ENCODE measurements at places on chromosomes 16 and 17.

- H3K4me1 ChIP-seq: peaks cover 20% of the 10 kb centered on the region
- no peaks in the 10 kb centered on the region for H3K27me3 ChIP-seq
- no peak overlapping the region for H3K27ac ChIP-seq
- H3K36me3 ChIP-seq: no peaks in the 10 kb centered on the region
- DNase-seq: no peak
These were observed 8.6 kb upstream of the TEX19 start for GRCh38 chr17:82350182-82351030.

- H3K4me3 ChIP-seq: no peak overlapping the region
- no peak for DNase-seq
- H3K36me3 ChIP-seq: no peaks in the 10 kb centered on the region
- H3K27me3 ChIP-seq: no peaks in the 10 kb centered on the region
- H3K4me1 ChIP-seq: no peaks in the 10 kb centered on the region
These were observed 234.4 kb upstream of the KIF2B start for GRCh38 chr17:53588317-53588716.

- H3K4me1 ChIP-seq: no peaks in the 10 kb centered on the region
- H3K36me3 ChIP-seq: no peaks in the 10 kb centered on the region
- peak; percentile 40 for DNase-seq
- H3K27ac ChIP-seq: no peak overlapping the region
- H3K4me3 ChIP-seq: no peak overlapping the region
These were observed 2.0 kb upstream of the ALDH3A1 start for GRCh38 chr17:19750020-19750572.

GRCh38 chr17:50257676-50258224, 16.5 kb upstream of the TMEM92 start:
- DNase-seq: no peak
- H3K36me3 ChIP-seq: no peaks in the 10 kb centered on the region
- no peaks in the 10 kb centered on the region for H3K4me1 ChIP-seq
- H3K4me3 ChIP-seq: no peak overlapping the region
- no peak overlapping the region for H3K27ac ChIP-seq

DNA sequence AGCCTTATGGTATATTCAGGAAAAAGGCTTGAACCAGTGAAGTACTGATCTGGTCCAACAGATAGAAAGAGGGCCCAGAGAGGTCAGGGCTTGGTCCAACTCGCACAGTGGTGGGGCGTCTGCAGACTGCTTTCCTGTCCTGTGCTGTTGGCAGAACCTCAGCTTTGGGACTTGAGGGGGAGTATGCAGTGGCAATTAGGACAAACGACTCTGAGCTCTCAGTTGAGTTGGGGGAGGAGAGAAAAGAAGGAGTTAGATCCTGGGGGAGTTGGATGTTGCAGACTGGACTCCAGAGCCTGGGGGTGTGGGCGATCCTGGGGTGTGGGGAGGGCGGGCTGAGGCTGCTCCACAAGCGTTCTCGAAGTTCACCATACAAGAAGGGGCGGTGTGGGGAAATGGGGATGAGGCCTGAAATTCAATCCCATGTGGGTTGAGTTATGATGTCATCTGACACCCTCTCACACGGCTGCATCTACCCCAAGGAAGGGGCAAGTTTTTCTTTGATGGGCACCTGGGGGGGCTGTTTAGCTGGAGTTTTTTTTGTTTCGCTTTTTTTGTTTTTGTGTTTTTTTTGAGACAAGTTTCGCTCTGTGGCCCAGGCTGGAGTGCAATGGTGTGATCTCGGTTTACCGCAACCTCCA, 14.6 kb downstream of the GRB7 start:
- no peaks in the 10 kb centered on the region for H3K27me3 ChIP-seq
- DNase-seq: no peak
- H3K36me3 ChIP-seq: no peaks in the 10 kb centered on the region
- peak overlapping the region; percentile 99 for H3K27ac ChIP-seq

- no peak for DNase-seq
- H3K27ac ChIP-seq: no peak overlapping the region
- peaks cover 11% of the 10 kb centered on the region for H3K4me1 ChIP-seq
- no peaks in the 10 kb centered on the region for H3K27me3 ChIP-seq
- H3K36me3 ChIP-seq: no peaks in the 10 kb centered on the region
These were observed 85.1 kb downstream of the TNFRSF13B start for GRCh38 chr17:16886655-16887322.

DNA sequence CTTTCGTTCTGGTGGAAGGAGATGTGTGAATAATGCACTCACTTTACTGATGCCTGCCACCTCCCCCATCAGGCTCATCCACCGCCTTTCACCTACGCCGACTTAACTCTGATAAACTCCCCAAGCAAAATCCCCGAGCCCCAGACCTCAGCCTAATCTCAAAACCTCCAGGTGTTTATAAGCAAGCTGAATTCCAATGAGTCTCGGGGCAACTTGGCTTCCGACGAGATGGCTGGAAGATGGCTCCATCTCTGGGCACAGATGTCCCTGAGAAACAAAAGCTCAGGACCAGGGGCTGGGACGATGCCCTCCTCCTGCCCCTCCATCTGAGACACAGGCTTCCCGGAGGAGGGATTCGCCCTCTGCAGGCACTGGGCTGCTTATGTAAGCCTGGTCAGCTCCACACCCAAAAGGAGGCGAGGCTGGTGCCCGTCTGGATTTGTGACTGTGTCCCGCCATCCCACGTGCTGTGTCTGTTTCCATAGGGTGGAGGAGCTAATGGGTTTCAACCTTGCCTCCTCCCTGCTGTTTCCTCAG, 386.4 kb upstream of the TNRC6C start:
- H3K36me3 ChIP-seq: no peaks in the 10 kb centered on the region
- peaks cover 8% of the 10 kb centered on the region for H3K4me1 ChIP-seq
- peak overlapping the region; percentile 66 for H3K4me3 ChIP-seq
- no peak overlapping the region for H3K27ac ChIP-seq
- H3K27me3 ChIP-seq: peaks cover 23% of the 10 kb centered on the region

DNA sequence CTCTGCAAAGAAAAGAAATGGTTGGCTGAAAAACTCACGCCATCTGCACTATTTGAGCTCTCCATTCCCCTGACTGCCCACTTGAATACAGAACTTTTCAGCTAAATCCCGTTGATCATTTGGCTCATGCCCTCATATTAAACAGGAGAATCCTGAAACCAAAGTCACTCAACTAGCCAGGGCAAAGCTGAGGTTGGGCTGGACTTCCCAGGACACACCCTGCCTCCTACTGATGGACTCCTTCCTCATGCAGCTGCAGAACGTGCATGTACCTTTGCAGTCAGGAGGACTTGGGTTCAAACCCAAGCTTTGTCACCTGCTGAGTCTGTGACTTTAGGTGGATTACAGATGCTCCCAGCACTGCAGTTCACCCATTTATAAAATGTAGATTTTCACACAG, 7.7 kb downstream of the ASIC2 start:
- DNase-seq: no peak
- peaks cover 26% of the 10 kb centered on the region for H3K27me3 ChIP-seq
- no peak overlapping the region for H3K4me3 ChIP-seq
- no peak overlapping the region for H3K27ac ChIP-seq

GRCh38 chr17:67059372-67059771, 15.0 kb downstream of the CACNG1 start:
- no peaks in the 10 kb centered on the region for H3K36me3 ChIP-seq
- no peak for DNase-seq
- H3K27ac ChIP-seq: no peak overlapping the region
- no peak overlapping the region for H3K4me3 ChIP-seq
- H3K4me1 ChIP-seq: peaks cover 3% of the 10 kb centered on the region

DNA sequence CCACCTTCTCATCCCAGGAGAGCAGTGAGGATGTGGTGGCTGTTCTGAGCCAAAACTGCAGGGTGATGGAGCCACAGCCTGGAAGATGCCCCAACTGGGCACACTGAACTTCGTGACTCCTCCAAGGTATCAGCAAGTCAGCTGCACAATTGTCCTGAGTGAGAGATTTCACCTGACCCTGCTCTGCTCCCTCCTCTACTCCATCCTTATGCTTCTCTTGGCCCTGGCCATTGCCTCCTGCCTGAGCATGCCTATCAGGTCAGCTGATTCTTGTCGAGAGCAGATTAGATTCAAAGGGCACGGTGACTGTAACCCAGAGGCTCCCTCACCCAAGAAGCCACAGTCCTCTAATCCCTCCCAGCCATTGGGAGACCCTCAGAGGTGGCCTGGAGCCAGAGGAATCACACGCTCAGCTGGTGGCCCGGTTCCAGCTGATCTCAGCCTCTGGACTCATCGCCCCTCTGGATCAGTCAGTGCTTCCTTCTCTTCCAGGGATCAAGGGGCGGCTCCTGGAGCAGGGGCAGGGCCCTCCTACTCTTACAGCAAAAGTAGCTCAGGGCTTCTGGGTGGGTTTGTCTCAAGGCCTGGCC, 7.0 kb upstream of the CYB561 start:
- no peaks in the 10 kb centered on the region for H3K27me3 ChIP-seq
- H3K4me3 ChIP-seq: no peak overlapping the region
- H3K4me1 ChIP-seq: no peaks in the 10 kb centered on the region
- no peak for DNase-seq

GRCh38 chr17:63504261-63504660, 18.9 kb upstream of the KCNH6 start:
- DNase-seq: no peak
- peaks cover 5% of the 10 kb centered on the region for H3K36me3 ChIP-seq
- peaks cover 2% of the 10 kb centered on the region for H3K4me1 ChIP-seq

GRCh38 chr17:39400547-39401411, 647 bp downstream of the FBXL20 start:
- no peaks in the 10 kb centered on the region for H3K36me3 ChIP-seq
- DNase-seq: no peak
- H3K27ac ChIP-seq: peak overlapping the region; percentile 93
- H3K27me3 ChIP-seq: no peaks in the 10 kb centered on the region
- H3K4me1 ChIP-seq: peaks cover 30% of the 10 kb centered on the region

DNA sequence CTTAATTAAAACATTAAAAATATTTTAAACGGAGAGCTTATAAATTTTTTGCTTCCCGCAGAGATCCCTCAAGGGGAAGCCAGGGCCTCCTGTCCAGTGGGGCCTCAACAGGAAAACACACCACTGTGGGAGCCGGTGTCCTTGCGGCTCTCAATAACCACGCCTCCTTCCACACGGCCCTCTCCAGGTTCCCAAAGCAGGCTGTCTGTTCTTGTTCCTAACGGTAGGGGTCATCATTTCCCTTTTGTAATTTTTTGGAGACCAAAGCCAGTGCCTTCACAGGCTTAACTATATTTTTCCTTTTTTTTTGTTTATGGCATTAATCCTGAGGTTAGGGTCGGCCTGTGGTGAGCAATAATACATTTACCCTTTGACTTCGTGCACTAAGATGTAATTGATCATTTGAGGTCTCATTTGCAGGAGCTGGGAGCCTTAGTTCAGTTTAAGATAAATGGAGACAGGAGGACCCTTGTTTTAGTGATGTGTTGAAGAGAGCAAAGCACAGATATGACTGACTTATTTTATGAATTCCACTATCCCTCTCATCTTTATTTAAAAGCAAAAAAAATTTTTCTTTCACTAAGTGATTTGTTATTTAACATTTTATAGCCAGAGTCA, 77.5 kb upstream of the N4BP1 start:
- H3K27ac ChIP-seq: no peak overlapping the region
- H3K4me3 ChIP-seq: no peak overlapping the region
- H3K27me3 ChIP-seq: peaks cover 32% of the 10 kb centered on the region
- no peaks in the 10 kb centered on the region for H3K4me1 ChIP-seq
- no peak for DNase-seq

DNA sequence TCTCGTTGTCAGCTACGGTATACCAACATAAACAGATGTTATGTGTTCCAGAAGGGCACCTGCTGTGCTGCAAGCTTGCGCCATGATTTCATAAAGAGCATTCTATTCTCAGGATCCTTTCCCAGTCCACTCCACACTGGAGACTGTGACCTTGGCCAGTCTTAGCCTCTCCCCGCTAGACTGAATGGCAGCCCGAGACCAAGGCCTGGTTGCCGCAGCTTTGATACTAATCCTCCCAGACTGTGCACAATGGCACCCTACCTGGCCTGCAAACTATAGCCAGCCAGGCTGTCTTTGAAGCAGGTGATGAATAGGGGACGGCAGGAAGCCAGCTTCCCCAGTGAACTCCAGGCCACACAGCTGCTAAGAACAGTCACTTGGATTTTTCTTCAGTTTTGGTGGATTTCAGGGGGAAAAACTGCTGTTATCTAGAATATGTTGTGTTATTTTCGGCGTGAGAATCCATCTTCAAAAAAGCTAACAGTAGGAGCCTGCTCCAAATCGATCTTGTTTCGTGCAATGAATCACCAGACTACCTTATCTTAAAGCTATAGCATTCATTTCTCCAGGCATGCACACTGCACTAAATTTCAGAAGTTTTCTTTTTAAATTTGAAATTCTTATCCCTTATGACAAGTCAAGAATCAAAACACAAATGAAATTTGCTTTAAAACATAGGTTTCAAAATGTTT, 289.0 kb downstream of the CEP112 start:
- no peak overlapping the region for H3K27ac ChIP-seq
- DNase-seq: no peak
- H3K27me3 ChIP-seq: peaks cover 13% of the 10 kb centered on the region

- H3K4me3 ChIP-seq: no peak overlapping the region
- DNase-seq: no peak
- no peaks in the 10 kb centered on the region for H3K36me3 ChIP-seq
- H3K27me3 ChIP-seq: peaks cover 5% of the 10 kb centered on the region
These were observed 24.5 kb downstream of the C17orf67 start for GRCh38 chr17:56809106-56809819.

GRCh38 chr17:73432624-73433190, 120.9 kb upstream of the CDC42EP4 start:
- no peaks in the 10 kb centered on the region for H3K36me3 ChIP-seq
- no peaks in the 10 kb centered on the region for H3K27me3 ChIP-seq
- no peak overlapping the region for H3K4me3 ChIP-seq
- no peaks in the 10 kb centered on the region for H3K4me1 ChIP-seq

- no peak overlapping the region for H3K27ac ChIP-seq
- H3K36me3 ChIP-seq: no peaks in the 10 kb centered on the region
- no peaks in the 10 kb centered on the region for H3K4me1 ChIP-seq
- H3K4me3 ChIP-seq: no peak overlapping the region
- no peak for DNase-seq
These were observed 343.1 kb downstream of the CDH11 start for GRCh38 chr16:64778777-64779176.

DNA sequence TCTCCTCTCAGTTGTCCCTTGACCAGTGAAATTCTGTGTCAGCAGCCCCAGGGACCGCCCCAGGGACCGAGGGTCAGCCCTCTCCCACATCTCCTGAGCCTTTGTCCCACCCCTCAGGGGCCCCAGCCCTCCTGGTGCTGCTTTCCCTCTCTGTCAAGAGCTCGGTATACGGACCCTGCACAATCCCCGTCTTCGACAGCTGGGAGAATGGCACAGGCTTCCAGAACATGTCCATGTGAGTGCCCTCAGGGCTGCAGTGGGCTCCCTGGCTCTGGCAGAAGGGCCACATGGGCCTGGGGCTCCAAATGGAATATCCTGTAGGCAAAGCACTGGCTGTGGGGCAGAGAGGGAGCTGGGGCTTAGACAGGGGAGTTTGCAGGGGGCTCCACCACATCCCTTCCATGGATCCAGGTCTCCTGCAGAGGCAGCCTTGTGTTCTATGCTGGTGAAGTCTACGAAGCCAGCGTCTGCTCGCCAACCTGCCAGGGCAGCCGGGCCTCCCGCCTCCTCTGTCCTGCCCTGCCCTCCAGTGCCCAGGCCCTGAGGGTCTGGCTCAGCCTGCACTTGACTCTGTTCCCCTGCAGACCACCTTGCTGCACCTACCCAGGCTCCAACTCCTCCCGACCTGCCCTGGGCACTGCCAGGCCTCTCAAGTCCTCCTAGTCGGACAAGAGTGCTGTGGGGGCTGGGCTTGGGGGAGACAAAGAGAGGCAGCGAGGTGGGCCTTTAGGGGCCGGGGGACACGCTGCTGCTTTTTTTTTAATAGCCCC, 28.0 kb downstream of the ADGRG5 start:
- H3K4me1 ChIP-seq: peaks cover 56% of the 10 kb centered on the region
- H3K36me3 ChIP-seq: peaks cover 27% of the 10 kb centered on the region
- peak overlapping the region; percentile 86 for H3K27ac ChIP-seq
- DNase-seq: no peak
- no peaks in the 10 kb centered on the region for H3K27me3 ChIP-seq
